ENCODE measurements at places on chromosomes 2 and 18. TPM values are rescaled to one million over a fixed set of nuclear protein-coding genes. Genes with fewer than 3 reads are reported as not detected.
A peak's percentile ranks its signal among the peaks of the same experiment; 100 is the strongest.

Gene TTR
- total RNA-seq = not detected

Gene CRYGB
- total RNA-seq = not detected

Gene FAM228A
- 0.92 TPM for total RNA-seq

Gene RBM43
- 5.3 TPM for total RNA-seq

Gene CCDC148
- not detected for total RNA-seq

- DNase-seq = no peak
- no peaks in the 10 kb centered on the region for H3K27me3 ChIP-seq
- no peaks in the 10 kb centered on the region for H3K36me3 ChIP-seq
- H3K27ac ChIP-seq = no peak overlapping the region
- H3K4me1 ChIP-seq = no peaks in the 10 kb centered on the region
These were observed 1322.1 kb upstream of the ZEB2 start for GRCh38 chr2:145841973-145842372.

DNA sequence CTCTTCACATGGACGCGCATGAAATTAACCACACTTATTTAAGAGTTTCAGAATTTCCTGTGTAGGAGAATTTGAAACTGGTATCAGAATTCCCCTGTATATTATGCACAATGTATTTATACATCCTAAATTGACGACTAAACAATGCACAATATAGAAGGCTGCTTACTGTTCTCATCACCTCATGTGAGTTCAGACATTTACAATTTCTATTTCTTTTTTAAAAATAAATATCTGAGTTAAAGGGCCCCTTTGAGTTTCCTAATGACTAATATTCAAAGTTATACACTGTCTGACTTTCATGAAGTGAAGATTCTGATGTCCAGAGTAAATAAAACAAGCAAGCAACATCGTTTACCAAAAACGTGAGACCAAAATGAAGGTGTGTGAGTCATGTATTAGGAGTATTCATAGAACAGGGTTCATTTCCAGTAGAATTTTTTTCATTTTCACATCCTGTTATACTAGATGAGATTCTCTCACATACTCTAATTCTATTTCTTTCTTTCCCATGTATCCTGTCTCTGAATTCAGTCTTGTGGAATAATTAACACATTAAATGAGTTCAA is 406.2 kb downstream of the NUP35 start:
- H3K27me3 ChIP-seq = no peaks in the 10 kb centered on the region
- no peak for DNase-seq
- no peak overlapping the region for H3K27ac ChIP-seq
- H3K4me1 ChIP-seq = no peaks in the 10 kb centered on the region
- H3K4me3 ChIP-seq = no peak overlapping the region

DNA sequence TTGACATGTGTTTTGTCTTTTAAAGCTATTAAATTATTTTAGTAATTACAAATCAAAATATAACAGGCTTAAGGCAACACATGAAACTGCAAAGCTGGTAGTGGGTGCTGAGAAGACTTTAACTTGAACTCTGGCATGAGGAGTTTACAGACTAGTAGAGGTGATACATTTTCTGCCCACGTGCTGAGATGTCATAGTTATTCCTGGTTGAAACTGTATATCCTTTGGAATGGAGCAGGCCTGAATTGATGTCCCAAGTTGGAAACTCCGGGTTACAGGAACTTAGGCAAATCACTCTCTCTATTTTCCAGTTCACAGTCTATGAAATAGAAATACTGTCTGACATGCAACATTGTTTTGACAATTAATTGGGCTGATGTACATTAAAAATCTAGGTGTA is 177.1 kb upstream of the NOL4 start:
- no peak for DNase-seq
- no peak overlapping the region for H3K4me3 ChIP-seq
- no peaks in the 10 kb centered on the region for H3K27me3 ChIP-seq
- no peaks in the 10 kb centered on the region for H3K4me1 ChIP-seq
- no peak overlapping the region for H3K27ac ChIP-seq

GRCh38 chr2:179422037-179422643 is 157.5 kb upstream of the SESTD1 start:
- H3K27me3 ChIP-seq = no peaks in the 10 kb centered on the region
- H3K4me3 ChIP-seq = no peak overlapping the region
- H3K4me1 ChIP-seq = no peaks in the 10 kb centered on the region
- H3K27ac ChIP-seq = no peak overlapping the region
- peak; percentile 11 for DNase-seq

DNA sequence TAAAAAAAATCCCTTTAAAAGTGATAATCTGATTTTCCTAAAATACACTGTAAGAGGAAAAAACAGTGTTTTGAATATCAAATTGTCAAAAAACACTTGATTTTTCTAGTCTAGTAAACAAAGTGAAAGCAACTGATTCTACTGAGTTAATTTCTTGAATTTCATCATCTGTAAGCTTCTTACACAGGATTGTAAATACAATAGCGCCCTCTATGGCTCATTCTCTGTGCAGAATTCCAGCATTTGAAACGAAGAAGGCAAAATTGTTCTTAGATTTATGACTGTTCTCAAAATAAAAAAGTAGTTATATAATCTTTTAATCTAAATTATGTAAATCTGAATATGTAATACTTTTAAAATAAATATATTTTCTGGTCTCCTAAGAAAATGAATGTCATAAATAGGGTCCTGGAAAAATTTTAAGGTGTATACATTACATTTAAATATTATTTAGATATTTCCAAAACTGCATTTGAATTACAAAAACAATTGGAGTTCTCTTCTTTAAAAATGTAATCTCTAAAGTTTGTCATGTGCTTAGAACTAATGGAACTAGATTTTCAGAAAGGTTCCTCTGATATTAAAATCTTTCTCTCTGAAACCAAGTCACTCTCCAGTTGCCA is 176.9 kb upstream of the MC4R start:
- no peaks in the 10 kb centered on the region for H3K36me3 ChIP-seq
- H3K27me3 ChIP-seq = no peaks in the 10 kb centered on the region
- no peak overlapping the region for H3K27ac ChIP-seq
- no peaks in the 10 kb centered on the region for H3K4me1 ChIP-seq
- no peak for DNase-seq
- H3K4me3 ChIP-seq = no peak overlapping the region

- H3K4me3 ChIP-seq = no peak overlapping the region
- no peaks in the 10 kb centered on the region for H3K27me3 ChIP-seq
- H3K36me3 ChIP-seq = no peaks in the 10 kb centered on the region
- H3K4me1 ChIP-seq = peaks cover 7% of the 10 kb centered on the region
- H3K27ac ChIP-seq = no peak overlapping the region
- no peak for DNase-seq
These were observed 420.0 kb downstream of the ZEB2 start for GRCh38 chr2:144099780-144100377.

DNA sequence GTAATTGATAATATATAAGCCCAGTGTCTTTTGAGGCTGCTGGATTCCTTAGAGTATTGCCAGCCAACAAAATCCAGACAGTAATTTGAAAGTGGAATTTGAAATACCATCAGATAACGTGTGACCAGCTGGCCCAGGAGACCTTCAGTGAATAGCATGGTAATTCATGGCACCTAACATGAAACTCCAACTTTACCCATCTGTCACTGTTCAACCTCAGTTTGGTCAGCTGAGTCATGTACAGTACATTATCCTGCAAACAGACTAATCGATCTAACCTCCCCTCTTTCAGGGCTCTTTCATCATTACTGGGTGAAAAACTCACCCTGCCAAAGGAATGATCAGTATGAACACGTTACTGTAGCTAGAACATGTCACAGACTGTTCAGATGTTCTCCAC is 230.6 kb downstream of the DOK6 start:
- H3K36me3 ChIP-seq = no peaks in the 10 kb centered on the region

- no peaks in the 10 kb centered on the region for H3K4me1 ChIP-seq
- no peak overlapping the region for H3K4me3 ChIP-seq
These were observed 42.1 kb downstream of the FARSB start for GRCh38 chr2:222613715-222614331.

GRCh38 chr2:239806758-239807434 is 218.2 kb downstream of the NDUFA10 start:
- H3K4me1 ChIP-seq = peaks cover 22% of the 10 kb centered on the region
- H3K4me3 ChIP-seq = no peak overlapping the region
- no peak overlapping the region for H3K27ac ChIP-seq

DNA sequence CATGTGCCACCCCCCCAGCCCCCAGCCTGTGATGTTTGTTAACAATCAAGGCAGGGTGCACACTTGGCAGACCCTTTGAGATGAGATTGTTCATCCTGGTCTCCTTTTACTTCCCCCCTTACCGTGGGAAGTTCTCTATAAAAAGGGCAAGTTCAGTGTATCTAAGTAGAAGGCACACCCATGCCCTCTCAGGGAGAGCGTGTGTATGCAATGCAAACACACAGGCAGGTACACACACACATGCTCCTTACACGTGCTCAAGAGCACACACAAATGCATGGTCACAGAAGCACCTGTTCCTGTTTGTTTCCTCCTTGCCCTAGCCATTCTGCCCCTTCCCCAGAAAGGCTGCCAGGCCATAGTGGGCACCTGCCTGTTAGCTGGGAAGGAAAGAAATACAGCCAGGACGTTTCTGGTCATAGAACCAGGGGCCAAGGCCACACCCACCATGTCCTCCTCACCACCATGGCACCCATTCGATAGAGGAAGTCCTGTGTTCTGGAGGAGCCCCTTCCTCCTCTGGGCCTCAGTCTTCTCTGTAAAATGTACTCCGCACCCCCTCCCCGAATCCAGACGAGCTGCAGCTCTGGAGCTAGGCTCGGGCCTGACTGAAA is 3.1 kb downstream of the ATOH8 start:
- no peaks in the 10 kb centered on the region for H3K27me3 ChIP-seq
- peak overlapping the region; percentile 88 for H3K4me3 ChIP-seq
- peaks cover 69% of the 10 kb centered on the region for H3K4me1 ChIP-seq
- H3K36me3 ChIP-seq = peaks cover 5% of the 10 kb centered on the region
- H3K27ac ChIP-seq = peak overlapping the region; percentile 88

DNA sequence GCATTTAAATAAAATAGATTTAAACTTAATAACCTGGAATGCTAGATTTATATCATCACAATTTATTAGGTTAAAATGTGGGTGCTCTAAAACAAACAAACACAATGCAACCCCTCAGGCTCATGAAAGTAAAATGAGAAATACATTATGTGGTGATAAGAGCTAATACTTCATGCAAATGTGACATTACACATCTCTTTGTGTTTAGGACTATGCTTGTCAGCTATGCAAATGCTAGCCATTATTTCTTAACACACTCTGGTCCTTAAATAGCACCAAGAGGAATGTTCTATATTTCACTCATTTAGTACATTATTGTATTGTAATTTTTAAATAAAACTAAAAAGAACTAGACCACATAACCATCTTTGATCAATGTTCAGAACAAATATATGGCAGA is 627.6 kb downstream of the DPP10 start:
- no peak overlapping the region for H3K4me3 ChIP-seq
- H3K27me3 ChIP-seq = no peaks in the 10 kb centered on the region
- H3K4me1 ChIP-seq = no peaks in the 10 kb centered on the region
- H3K27ac ChIP-seq = no peak overlapping the region

DNA sequence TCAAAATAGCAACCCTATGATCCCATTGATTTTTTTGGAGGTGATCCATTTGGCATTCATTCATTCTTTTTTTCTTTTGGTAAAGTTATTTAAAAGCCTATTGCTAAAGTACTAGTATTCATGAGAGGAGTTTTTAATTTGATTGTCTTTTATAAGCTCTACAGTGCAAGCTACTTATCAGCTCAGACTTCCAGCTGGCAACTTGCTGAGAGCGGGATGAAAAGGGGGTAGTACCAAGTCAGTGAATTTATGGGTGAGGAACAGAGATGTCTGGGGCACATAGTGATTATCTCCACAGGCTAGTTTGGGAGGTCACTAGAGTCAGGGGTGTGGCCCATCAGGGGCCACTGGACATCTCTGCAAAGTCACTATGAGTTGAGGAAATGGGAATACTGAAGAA is 202.4 kb downstream of the PIK3C3 start:
- H3K4me1 ChIP-seq = peaks cover 20% of the 10 kb centered on the region
- no peak for DNase-seq
- H3K4me3 ChIP-seq = no peak overlapping the region

DNA sequence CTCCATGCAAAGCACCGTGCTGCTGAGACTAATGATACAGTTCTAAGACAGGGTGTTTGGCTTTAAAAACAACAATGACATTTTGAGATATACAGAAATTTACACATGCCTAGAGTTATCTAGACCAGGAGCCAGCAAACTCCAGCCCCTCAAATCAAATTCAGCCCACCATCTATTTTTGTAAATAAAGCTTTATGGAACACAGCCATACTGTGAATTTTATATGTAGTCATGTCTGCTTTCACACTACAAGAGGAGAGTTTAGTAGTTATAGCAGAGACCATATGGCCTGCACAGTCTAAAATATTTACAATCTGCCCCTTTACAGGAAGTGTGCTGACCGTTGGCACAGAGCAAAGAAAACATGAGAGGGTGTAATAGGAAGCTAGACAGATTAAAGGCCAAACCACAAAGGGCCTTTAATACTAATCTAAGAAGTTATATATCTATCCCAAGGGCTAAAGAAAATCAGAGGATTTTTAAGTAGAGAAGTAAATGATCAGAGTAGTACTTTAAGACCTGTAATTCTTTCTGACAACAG is 39.4 kb downstream of the NBAS start:
- no peaks in the 10 kb centered on the region for H3K4me1 ChIP-seq
- H3K27ac ChIP-seq = no peak overlapping the region
- DNase-seq = no peak

- DNase-seq = no peak
- H3K27me3 ChIP-seq = no peaks in the 10 kb centered on the region
- no peaks in the 10 kb centered on the region for H3K36me3 ChIP-seq
- H3K27ac ChIP-seq = peak overlapping the region; percentile 56
These were observed 86.7 kb downstream of the TTC27 start for GRCh38 chr2:32714521-32714920.
